Right lung (tissue), 10 donors: ENCODE measurements at places on chromosomes 5 and 9. TPM values are rescaled to one million over a fixed set of nuclear protein-coding genes. Genes with fewer than 3 reads are reported as not detected.

The ITK gene
- polyA plus RNA-seq: 0.90 TPM

The FAM78A gene
- polyA plus RNA-seq: 3.8 TPM

The COL5A1 gene
- polyA plus RNA-seq: 279 TPM

The MRPS30 gene
- 61.1 TPM for polyA plus RNA-seq

The ST8SIA4 gene
- 12.3 TPM for polyA plus RNA-seq

The CDO1 gene
- polyA plus RNA-seq: 90.6 TPM

The INSYN2B gene
- 4.5 TPM for polyA plus RNA-seq

The STK10 gene
- polyA plus RNA-seq: 19.3 TPM

The LHX3 gene
- polyA plus RNA-seq: not detected

The OBP2B gene
- not detected for polyA plus RNA-seq

The CRAT gene
- polyA plus RNA-seq: 29.0 TPM

GRCh38 chr5:121945261-121945660 lies 16.5 kb upstream of the SRFBP1 start:
- DNase-seq: no peak

DNA sequence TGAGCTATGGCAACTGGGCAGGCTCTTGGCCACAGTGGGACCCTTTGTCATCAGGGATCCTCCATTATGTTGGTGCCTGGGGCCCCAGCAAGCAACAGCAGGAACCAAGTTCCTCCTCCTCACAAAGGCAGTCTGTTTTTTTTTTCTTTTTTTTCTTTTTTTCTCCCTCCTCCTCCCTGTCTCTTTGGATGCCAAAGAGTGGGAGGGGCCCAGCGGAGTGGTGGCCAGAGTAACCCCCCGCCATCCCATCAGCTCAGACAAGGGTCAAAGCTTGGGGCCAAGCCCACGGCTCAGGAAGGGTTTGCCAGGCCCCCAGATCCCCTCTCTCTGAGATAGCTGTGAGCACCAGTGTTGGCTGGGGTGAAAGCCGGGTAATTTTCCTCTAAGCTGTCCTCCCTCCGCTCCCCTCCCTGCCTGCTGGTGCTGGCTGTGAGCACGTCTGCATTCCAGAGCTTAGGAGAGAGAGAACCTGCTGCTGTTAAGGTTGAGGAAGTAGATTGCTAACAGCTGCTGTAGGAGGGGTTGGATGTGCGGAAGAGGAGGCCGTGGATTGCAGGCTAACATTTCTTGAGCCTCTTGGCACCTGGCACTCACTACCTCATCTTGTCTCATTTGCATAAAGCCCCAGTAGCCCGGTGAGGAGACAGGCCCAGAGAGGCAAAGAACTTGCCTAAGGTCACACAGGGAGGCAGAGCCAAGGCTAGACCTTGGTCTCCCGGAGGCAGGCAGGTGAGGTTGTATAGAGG lies 21.2 kb downstream of the GSN start:
- DNase-seq: no peak

GRCh38 chr5:90675222-90675621 lies 116.6 kb downstream of the ADGRV1 start:
- DNase-seq: no peak

DNA sequence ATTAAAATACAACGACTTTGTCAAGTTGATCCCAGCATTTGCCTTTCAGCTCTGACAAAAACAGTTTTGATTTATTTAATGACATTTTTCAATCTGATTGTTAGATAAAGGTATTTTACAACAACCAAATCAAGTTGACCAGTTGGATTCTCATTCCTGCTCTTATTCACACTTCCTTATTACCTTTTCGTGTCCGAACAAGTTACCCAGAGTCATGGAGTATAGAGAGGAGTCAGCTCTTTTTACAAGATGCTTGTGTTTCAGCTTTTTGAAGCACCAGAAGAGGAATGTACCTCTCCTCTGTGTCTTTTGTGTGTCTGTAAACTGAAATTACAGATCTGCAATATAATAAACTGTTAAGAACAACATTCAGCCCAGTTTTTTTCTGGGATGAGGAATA lies 151.3 kb upstream of the TMEM161B start:
- no peak for DNase-seq

DNA sequence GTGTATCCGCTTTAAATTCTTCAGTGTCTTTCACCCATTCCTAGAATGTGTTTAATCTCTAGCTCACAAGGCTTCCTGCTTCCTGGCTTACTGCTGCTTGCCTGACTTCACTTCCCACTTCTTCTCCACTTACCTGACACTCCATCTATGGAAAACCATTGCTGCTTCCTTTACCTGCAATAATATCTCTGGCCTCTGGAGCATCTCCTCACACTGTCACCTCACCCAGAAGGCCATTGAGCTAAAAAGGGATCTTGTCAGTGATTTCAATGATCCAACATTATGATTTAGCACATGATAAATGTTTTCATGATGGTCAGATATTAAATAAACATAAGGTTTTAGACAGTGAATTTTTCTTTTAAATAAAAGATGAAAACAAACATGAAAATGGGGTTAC lies 281.1 kb downstream of the MRPS30 start:
- DNase-seq: no peak

DNA sequence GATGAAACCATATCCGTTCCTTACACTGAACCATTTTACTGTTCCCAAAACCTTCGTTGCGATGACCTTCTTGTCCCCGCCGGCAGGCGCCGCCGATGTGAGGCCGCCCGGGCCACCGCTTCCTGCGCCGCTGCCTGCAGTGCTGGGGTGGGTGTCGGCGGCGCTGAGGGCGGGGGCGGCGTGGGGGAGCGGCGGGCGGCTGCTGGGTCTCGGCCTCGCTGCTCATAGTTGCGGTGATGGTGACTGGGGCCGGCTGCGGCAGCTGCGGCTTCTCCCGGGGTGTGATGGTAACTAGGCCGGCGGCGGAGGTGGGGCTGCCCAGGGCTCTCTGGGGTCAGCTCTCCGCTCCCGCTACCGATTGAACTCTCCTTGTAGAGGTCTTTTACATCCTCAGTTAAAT lies 14.1 kb upstream of the OR2S2 start:
- no peak for DNase-seq

- no peak for DNase-seq
Measured at GRCh38 chr9:8252445-8252844, 452.9 kb upstream of the DMAC1 start.

DNA sequence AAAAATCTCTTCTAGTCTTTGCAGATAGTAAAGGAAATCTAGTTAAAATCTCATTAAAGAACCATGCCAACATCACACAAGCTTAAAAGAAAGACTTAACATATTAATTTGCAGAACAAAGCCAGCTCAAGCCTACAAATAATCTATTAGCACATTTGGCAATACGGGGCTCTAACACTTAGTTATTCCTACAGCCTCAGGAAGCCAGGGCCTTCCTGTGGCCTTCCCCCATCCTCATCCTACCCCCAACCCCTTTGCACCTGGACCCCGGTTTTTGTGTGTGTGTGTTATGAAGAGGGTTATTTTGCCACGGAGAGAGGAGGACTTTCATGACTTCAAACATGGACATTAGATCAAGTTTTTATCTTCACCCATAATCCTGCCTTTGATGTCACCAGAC lies 64.6 kb downstream of the FOXB2 start:
- no peak for DNase-seq

GRCh38 chr9:84218322-84218721 lies 122.2 kb downstream of the SLC28A3 start:
- no peak for DNase-seq

GRCh38 chr5:31251032-31251431 lies 57.5 kb downstream of the CDH6 start:
- DNase-seq: no peak

DNA sequence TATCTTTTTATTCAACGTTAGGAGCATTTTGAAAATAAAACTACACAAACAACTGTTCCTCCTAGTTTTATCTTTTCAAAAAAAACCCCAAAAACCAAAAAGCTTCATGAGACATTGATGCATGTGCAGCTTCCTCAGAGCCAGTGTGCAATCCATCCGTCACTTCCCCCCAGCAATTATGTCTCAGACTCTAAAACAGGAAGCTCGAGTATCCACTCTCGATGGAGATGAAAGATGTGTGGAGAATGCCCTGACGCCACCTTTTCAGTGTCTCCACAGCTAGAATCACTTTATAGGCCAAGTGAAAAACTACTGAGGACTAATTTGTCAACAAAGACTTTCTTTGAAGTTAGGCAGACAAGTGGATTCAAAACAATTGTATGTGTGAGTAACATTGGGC lies 408.9 kb upstream of the SMARCA2 start:
- DNase-seq: no peak

GRCh38 chr9:133141833-133142595 lies 21.0 kb upstream of the RALGDS start:
- DNase-seq: no peak

- DNase-seq: no peak
Measured at GRCh38 chr5:54601411-54602230, 84.1 kb downstream of the SNX18 start.

DNA sequence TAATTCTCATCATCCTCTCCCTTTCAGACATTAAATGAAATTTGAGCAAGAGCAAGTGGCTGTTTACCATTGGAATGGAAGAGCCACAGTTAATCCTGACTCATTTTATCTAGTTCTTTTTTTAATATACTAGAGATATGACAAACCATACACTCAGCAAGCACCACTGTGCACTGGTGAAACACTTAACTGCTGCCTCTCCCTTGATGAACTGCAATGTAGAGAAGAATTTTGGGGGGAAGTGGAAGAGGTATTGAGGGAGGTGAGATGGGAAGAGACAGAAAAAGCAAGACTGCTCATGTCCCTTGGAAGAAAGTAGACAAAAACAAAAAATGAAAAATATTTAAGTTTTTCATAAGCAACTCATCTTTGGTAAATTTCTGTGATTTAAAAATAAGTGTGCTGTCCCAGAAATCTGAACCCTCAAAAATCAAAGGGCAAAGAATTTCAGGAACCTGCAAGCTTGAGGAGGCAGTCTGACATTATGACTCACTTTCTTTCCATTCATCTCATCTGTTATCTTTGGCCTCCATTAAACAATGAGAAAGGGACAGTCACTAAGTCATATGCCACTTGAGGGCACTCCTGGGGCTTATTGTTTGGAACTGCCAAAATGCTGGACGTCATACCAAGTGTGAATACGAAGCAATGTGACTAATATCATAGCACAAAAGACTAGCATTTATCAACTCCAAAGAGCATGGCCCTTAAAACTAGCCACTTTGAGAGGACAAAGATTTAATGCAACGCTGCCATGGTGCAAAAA lies 566.8 kb upstream of the DMAC1 start:
- no peak for DNase-seq
